ENCODE measurements at places on chromosomes 2 and 18.

DNA sequence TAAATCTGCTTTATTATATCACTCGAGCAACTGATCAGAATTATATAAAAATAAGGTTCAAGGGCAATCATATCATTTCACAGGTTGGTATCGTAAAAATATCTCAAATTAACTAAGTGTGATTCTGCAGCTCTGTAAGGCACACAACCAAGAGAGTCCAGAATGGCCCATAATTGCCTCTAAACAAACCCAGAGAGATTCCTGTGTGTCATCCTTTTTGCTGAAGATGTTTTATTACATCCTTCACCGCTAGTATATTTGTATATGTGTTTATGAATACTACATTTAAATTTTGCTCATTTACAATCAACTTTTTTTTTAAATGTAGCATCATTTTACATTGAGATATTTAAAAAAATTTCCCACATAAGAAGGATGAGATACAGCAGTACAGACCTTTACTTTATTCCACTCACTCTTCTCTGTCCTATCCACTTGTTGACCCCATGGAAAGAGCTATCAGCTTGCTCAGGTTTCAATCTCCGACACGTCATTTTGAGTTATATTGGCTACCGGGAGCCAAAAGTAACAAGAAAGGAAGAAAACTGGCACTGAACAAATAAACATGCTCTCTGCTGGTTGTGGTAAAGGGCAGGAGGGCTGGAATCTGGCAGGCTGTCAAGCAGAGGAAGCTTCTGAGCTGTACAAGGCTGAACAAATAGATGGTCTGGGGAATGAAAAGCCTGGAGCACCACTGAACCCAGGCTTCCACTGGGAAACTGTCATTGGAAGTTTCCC, 23.1 kb downstream of the PLA2R1 start:
- no peak for DNase-seq

GRCh38 chr18:12990641-12990966, 558 bp upstream of the CEP192 start:
- no peak for DNase-seq

GRCh38 chr18:23982155-23983079, 32.1 kb upstream of the TTC39C start:
- no peak for DNase-seq

GRCh38 chr2:240203031-240203787, 62.8 kb upstream of the OTOS start:
- no peak for DNase-seq

DNA sequence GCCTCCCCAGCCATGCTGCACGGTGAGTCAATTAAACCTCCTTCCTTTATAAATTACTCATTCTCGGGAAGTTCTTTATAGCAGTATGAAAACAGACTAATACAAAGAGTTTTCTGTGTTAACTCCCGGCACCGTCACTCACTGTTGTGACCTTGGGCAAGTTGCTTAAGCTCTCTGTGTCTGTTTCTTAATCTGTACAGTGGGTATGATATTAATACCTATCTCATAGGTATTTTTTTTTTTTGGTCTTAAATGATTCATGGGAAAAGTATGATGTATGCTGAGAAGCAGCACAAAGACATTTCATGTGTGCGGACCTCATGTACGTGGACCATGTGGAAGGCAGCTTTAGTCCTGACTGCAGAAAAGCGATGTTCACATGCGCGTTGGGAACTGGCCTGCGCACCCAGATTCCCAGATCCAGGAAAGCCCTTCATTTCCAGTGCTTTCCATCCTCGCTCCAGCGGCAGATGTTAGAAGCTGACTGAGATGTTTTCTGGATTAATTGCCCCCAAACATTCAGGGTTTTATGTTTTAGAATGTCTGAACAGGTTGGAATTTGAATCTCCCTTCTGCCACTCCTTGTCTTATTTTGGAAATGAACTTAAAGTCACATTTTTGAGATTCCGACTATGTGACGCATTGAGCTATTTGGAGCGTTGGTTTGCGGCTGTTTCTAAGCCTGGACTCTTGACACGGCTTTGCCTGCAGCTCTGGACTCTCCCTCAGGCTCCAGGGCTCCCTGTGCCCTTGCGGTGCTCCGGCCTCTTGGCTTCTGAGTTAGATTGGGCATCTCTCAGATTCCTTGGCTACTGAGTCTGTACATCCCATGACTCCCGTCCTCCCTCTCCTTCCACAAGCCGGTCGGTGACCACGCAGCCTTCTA, 61.4 kb downstream of the SLC4A3 start:
- no peak for DNase-seq

- DNase-seq: no peak
Measured at GRCh38 chr2:236363711-236364277, 99.6 kb upstream of the ASB18 start.

GRCh38 chr2:29495068-29495467, 379.9 kb downstream of the CLIP4 start:
- DNase-seq: no peak

Data from GM12864 (cell line).